ENCODE measurements at places on chromosomes 1 and 21.

DNA sequence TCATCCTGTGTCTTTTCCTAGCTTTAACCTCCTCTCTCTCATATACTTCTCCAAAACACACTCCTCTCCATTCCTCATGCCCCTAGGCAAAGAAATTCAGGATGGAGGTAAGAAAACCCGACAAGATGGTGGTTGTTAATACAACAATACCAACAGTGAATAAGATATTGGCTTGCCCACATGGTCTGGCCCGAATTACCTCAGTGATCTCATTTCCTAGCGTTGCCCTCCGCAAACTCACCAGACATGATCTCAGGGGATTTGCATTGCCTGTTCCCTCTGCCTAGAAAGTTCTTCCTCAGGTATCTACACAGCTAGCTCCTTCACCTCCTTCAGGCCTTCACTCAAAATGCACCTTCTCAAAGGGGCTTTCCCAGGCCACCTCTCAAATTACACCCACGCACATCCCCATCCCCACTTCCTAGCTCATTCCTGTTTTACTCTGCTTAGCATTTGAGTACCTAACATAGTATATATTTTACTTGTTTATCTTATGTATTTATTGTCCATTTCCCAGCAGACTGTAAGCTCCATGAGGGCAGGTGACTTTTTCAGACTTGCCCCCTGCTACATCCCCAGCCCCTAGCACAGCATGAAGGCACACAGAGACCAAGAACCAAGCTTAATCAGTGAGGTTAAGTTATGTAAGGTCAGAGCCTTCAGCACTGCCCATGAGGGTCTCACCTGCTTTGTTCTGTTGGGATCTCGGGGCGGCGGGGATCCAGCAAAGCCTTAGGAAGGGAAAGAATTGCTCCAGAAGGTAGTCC lies 10.2 kb upstream of the UBR4 start:
- no peak for DNase-seq

- DNase-seq = peak; percentile 77
These were observed 255.9 kb downstream of the HHAT start for GRCh38 chr1:210584439-210585113.

GRCh38 chr21:33364830-33365229 lies 38.4 kb upstream of the IFNGR2 start:
- DNase-seq = no peak

- DNase-seq = no peak
These were observed 1.5 kb upstream of the FCRLA start for GRCh38 chr1:161705537-161705936.

DNA sequence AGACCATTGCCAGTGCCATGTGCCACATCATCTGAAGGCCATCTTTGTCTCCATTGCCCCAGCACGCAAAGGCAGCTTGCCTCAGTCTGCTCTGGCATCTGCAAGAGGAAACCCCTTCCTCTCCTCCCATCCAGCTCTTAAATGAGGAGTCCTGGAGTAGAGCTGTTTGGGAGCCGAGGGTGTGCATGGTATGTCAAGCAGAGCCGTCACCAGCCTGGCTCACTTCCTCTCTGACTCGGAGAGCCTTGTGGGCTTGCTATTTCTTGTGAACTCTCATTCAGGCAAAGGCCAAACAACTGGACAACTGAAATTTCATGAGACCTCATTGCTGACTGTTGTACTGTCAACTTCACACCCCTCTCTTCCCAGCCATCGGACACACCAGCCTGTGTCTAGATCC lies 143.9 kb downstream of the SIPA1L2 start:
- no peak for DNase-seq

DNA sequence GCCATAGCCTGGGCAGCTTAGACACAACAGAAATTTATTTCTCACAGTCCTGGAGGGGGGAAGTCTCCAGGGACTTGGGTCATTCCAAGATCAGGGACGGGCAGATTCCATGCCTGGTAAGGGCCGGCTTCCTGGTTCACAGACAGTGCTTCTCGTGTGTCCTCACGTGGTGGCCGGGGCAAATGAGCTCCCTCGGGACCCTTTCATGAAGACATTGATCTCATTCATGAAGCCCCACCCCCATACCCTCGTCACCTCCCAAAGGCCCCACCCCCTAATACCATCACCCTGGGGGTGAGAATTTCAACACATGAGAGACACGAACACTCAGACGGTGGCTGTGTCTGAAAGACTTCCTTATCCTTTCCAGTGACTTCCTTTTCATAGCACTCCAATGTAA lies 51.5 kb downstream of the ACOT7 start:
- no peak for DNase-seq

- no peak for DNase-seq
These were observed 173.1 kb downstream of the LMO4 start for GRCh38 chr1:87501738-87502137.

- DNase-seq = no peak
These were observed 587 bp downstream of the TMEM53 start for GRCh38 chr1:44673675-44674112.

DNA sequence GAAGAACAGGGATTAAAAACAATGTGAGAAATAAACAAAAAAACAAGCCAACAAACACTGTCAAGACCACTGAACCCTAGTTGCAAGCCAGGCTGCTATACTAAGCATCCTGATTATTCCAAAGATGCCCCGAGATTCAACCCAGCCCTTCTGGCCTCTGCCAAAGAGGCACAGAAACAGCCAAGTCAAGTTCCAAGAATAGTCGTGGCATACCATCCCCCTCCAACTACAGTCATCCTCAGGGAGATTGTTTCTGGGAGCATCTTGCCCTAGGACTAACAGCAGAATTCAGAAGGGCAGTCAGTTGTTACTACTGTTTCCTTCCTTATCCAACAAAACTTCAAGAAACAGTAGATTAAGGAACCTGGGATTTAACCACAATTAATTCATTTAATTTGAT lies 52.3 kb downstream of the ABL2 start:
- DNase-seq = no peak

GRCh38 chr21:45557616-45558043 lies 15.4 kb upstream of the SLC19A1 start:
- no peak for DNase-seq

- DNase-seq = no peak
These were observed 599.7 kb downstream of the KIF26B start for GRCh38 chr1:245754463-245754961.

- no peak for DNase-seq
These were observed 20.9 kb downstream of the POFUT2 start for GRCh38 chr21:45266518-45267389.

DNA sequence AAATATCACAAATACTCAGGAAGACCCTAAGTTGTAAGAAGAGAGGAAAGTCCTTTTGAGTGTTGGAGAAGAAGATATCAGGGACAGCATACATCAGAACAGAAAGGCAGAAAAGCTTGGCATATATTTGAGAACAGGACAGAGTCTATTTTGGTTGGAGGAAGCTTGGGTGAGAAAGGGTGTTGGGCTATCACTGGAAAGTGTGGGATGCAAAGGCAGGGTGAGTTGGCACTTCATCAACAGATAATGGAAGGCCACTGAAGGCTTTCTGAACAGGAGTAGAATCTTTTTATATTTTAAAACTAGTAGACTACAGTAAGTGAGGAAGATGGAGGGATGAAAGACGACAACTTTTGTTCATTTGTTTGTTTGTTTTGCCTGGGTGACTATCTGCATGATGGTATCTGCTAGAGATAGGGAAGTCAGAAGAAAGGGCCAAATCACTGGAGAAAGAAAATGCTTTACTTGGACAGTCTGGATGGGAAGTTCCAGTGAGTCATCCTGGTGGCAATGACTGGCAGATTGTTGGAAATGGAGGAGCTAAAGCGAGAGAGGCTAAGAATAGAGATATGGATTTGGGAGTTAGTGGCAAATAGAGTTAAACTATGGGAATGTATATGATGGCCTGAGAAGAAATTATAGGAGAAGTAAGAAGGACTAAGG lies 33.7 kb upstream of the KCNA2 start:
- DNase-seq = no peak

DNA sequence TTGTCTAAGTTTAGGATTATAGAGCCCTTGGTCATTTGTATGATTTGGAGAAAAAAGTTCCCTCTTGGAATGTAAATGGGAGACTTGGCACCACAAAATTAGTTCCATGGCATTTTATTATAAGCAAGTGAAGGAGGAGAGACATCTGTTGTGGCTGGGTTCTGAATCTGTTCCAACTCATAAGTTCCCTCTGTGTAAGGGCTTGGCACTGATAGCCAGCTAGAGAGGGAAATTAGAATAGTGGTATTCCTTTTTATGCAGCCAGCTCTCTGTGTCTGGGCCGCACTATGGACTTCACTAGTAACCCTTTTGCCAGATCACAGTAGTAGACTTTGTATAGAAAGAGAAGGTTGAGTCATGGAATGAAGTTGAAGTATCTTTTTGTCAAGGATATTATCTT lies 31.1 kb downstream of the GNAI3 start:
- no peak for DNase-seq

GRCh38 chr21:44582055-44582454 lies 1.7 kb upstream of the KRTAP10-5 start:
- DNase-seq = no peak

GRCh38 chr21:45588871-45589491 lies 46.7 kb upstream of the SLC19A1 start:
- no peak for DNase-seq

DNA sequence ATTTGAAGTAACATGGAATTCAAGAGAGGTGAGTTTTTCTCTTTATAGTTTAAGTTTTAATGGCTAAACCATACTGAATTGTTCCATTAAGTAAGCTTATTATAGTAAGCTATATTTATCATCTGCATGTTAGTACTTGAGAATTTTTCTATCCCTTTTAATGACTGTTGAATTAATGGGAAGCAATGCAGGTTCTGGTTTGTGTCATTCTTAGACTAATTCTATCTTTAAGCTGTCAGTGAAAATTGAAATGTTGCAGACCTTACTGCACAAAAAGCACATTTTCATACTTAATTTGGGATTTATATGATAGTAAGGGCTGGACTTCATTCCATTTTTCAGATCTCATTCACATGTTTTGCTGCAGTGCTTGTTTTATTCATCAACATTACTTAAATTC lies 25.9 kb downstream of the SRSF11 start:
- DNase-seq = no peak

DNA sequence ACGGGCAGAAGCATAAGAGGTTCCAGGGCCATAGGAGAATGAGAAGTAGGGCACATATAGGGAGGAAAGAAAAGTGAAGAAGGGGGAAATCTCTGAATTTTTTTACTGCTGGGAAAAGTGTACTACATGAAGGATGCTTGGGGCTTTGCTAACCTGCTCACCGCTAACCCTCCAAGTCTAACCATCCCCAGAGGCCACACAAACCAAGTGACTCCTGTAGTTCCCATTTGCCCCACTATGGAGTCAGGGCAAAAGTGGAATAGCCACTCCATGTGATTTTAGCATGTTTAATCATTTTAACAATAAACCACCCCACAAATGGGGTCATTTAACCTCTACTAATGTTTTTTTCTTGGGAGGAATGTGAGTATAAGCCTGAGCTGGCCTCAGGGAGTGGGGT lies 24.7 kb downstream of the MPZ start:
- no peak for DNase-seq

DNA sequence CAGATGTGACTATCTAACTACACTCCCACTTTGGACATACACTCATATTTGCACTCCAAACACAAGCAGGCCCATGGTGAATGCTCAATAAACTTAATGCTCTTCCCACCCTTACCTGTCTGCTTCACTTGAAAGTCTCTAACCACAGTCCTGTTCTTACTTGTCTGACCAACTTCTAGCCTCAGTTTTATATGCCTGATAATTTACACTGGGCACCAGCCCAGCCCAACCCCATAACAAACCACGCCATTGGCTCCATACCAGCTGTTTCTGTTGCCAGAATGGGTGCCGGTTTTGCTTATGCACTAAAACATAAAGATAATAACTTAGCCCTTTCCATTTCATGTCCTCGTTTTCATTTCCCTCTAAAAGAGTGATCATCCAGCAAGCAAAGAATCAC lies 395.4 kb downstream of the NTNG1 start:
- no peak for DNase-seq

DNA sequence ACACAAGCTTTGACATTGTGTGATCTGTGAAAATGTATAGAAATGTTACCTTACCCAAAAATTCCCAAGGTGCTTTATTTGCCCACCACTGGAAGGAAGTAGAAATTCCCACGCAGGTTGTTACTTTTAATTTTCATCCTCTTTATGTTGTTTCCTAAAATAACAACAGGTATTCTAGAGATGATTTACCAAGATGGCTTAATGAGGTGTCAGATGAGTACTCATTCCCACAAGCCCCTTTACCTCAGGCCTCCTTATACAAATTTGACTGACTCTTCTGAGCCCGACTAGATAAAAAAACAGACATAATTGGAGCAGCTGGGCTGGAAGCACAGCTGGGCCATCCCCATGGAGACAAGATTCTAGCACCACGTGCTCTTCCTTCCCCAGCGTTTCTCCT lies 114.6 kb downstream of the LIPI start:
- no peak for DNase-seq

DNA sequence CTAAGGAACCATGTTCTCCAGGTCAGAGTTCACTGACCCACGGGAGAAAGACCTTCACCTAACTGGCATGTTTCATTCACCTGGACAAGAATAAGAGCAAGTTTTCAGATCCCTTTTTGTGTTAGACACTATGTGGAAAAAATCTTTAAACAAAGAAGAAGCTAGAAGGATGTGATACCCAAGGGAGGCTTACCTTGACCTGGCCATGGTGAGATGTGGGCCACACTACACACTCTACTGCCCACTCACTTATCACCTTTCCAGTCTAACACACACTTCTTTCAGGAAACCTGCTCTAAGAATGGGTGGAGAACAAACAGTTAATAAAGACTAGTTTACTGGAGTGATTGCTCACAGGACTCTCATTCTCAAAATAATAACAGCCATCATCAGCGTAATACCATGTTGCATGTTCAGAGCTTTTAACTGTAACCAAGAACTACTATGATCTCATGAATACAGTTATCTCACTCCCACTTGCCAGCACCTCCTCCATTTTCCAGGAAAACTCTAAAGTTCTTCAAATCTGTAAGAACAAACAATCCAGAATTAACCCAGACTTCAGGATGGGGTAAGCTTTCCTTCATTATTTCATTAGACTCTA lies 1.4 kb downstream of the RGS8 start:
- no peak for DNase-seq

- no peak for DNase-seq
These were observed 129.8 kb downstream of the CNIH3 start for GRCh38 chr1:224745924-224746323.

- no peak for DNase-seq
These were observed 34.4 kb downstream of the WLS start for GRCh38 chr1:68197891-68198290.

DNA sequence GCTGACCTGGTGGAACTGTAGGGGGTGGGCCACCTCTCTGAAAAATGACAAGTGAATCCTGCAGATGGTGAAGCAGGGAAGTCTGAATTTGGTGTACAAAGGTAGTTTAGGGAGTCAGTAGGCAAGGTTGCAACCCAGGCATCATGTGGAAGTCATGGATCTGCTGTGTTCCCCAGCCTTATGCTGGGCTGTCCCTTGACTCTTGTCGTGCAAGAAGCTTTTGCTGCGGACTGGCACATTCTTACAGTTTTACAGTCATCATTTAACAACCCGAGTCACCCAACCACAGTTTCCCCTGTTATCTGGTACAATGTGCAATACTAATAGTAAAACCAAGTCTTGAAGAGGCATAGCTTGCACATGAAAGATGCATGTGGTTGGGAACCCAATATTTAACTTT lies 13.2 kb downstream of the RHOU start:
- no peak for DNase-seq

- no peak for DNase-seq
These were observed 90.7 kb upstream of the GFI1 start for GRCh38 chr1:92577261-92577895.

GRCh38 chr21:42252325-42252654 lies 33.4 kb downstream of the ABCG1 start:
- DNase-seq = no peak

- DNase-seq = no peak
These were observed 9.3 kb upstream of the DHRS3 start for GRCh38 chr1:12627296-12627695.

- DNase-seq = no peak
These were observed 14.4 kb upstream of the VPS26C start for GRCh38 chr21:37281579-37281978.
